Stimulated activated CD8-positive, alpha-beta memory T cell treated with anti-CD3 and anti-CD28 coated beads, Interleukin-4, amount 100 ng/mL, for 1 hour (primary cell): ENCODE measurements at places on chromosomes 6 and 20.

GRCh38 chr6:2141644-2142290, 103.6 kb downstream of the GMDS start:
- DNase-seq: no peak

GRCh38 chr6:14066782-14067406, 50.7 kb upstream of the CD83 start:
- DNase-seq: no peak

- no peak for DNase-seq
Observed at GRCh38 chr6:16991981-16992629, 109.7 kb upstream of the STMND1 start.

GRCh38 chr6:169425628-169426370, 172.2 kb upstream of the THBS2 start:
- no peak for DNase-seq

DNA sequence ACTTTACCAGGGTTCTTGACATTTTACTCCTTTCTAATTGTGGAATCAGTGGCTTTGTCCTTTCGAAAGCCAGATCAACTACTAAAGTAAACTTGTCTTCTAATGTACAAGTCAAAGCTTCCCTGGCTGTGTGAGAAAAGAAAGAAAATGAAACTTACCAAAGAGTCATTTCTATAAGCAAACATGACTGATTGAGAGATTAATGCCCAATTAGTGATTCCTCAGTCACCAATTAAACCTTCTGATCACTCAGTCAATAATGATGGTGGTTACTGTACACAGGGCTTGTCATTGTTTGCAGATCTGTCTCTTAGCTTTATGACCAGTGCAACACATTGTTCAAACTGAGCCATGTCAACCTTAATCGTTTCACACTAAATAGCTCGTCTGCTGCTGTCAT, 1168.4 kb upstream of the CITED2 start:
- DNase-seq: no peak

GRCh38 chr6:136751991-136752390, 40.3 kb downstream of the MAP3K5 start:
- DNase-seq: no peak

- DNase-seq: no peak
Observed at GRCh38 chr20:17228624-17229061, 1.8 kb downstream of the PCSK2 start.

- DNase-seq: no peak
Observed at GRCh38 chr6:136982928-136983327, 60.8 kb downstream of the SLC35D3 start.

GRCh38 chr20:44810391-44811149, at the start of gene RIMS4:
Gene RIMS4 (minus strand): TSS chr20:44810546. CDS start chr20:44810271, 275 bp downstream.
- DNase-seq: no peak

- DNase-seq: no peak
Observed at GRCh38 chr6:13032566-13032965, 295.8 kb downstream of the TBC1D7 start.

DNA sequence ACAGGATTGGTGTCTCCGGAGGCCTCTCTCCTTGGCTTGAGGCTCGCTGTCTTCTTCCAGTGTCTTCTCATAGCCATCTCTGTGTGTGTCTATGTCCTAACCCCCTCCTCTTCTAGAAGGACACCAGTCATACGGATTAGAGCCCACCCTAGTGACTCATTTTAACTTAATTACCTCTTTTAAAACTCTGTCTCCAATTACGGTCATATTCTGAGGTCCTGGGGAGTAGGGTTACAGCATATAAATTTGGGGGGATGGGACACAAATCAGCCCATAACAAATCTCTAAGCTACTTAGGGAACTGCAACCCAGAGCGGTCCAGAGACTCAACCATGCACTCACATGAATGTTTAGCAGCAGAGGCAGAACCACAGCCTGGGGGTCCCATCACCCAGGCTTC, 56.1 kb upstream of the SASH1 start:
- DNase-seq: no peak

DNA sequence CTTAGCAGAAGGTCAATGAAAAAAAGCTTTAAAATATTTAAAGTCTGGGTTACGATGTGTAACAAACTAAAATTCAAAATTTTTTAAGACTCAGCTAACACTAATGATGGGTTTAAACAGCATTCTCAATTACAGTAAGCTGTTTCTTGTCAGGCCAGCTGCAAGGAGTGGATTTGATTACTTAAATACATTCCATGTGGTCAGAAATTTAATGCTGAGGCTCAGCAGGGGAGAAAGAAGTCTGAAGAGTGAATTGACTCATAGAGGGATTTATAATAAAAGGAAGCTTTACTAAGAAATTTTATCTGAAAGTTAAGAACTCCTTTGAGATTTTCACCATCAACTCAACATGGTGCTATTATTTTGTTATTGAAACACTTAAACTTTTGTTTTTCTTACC, 398.6 kb downstream of the KHDRBS2 start:
- DNase-seq: no peak

DNA sequence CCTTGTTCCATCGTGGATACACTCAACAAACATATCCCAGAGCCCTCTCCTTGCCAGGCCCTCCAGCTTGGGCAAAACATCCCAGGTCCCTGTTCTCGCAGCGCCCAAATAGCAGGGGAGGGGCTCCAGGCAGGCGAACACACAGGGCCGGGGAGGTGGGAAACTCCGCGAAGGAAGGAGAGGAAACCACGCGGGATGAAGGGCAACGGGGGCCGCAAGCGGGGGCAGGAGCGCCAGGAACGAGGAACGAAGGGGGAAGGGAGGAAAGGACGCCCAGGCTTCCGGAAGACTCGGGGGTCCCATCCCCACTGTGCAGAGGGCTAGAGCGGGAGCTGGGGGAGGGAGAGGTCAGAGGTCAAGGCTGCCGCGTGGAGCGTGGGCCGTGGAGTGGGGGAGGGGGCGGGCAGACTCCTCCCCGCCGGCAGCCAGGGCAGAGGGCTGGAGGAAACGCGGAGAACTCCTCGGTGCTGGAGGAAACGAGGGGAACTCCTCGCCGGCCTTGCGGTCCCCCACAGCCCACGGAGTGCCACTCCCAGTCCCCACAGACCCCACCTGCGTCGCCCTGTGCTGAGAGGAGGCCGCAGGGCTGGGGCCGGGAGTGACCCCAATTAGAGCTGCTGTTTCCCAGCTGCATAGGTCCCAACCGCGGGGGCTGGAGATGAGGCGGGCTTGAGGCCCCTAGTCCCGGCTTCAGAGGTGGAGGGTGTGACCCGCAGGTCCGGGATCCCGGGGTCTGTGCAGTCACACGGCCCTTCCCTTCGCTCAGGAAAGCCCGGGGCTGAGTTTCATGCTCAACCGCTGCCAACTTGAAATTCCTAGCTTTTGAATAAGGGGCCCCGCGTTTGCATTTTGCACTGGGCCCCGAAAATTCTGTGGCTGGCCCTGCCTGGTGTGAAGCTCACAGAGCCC, 1.2 kb upstream of the RBM38 start:
- DNase-seq: no peak
